ENCODE measurements at places on chromosomes 13 and 19.

GRCh38 chr13:25329706-25330105 lies 28.3 kb downstream of the NUP58 start:
- DNase-seq = peak; percentile 8

DNA sequence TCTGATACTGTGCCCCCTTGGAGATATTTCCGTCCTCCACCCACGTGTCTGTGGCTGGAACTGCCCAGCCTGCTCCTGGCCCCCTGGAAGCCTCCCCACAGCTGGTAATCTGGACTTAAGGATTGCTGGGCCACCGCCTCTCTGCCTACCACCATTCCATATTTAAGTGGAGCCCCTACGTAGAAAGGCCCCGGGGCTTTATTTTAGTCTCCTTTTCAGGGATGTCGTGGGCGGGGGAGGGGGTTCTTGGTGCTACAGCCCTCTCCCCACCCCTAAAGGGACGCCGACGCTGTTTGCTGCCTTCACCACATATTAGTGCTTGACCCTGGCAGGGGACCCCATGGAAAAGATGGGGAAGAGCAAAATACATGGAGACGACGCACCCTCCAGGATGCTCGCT lies 2.7 kb upstream of the NOP53 start:
- DNase-seq = no peak

GRCh38 chr19:38265213-38265861 lies 964 bp downstream of the SPINT2 start:
- DNase-seq = no peak

DNA sequence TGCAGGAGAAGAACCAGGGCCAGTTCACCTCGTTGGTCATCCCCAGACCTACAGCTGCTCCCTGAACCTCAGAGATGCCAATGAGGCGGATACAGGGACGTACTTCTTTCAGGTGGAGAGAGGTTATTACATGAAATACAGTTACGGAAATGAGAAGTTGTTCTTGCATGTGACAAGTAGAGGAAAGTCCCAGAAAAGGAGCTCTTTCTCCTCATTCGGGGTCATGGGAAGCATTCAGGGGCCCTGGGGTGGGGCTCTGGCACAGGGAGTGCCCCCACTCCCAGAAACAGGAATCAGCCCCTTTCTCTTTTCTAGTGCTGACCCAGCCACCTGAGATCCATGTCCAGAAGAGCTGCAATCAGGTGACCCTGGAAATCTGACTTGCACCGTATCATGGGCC lies 4.5 kb upstream of the SIGLEC9 start:
- no peak for DNase-seq

- no peak for DNase-seq
Measured at GRCh38 chr13:63396746-63397145, 1981.1 kb upstream of the PCDH20 start.

DNA sequence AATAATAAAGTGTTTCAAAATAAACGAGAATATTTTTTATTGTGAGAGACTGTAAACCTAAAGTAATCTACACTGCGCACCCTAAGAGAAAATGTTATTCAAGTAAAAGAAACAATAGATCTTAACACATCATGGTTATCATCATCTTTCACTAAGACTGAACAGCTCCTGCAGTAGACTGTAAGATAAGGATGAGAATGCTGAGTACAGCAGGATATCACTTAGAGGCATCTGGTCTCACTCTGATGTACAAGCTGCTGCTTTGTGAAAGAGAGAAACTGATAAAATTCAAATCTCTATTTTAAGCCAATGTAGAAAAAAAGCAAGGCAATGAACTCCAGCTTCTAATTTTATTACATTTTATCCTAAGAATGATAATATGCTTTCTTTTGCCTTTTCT lies 261.7 kb upstream of the HTR2A start:
- DNase-seq = no peak

DNA sequence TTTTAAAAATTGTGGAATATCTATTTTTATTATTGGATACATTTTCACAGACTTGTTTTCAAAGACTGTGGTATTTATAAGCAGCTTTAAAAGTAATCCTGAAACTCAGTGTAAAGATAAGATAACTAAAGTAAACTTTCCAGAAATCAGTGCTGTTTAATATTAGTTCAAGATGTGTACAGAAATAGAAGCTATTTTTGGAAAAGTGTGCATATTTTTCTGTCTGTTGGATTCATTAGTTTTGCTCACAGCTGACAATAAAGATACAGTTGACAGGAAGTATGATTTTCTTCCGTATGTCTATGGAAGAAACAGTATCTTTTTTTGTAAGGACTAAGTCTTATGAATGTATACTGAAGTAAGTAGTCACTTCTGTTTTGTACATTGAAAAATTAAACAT lies 85.9 kb downstream of the GJA3 start:
- DNase-seq = no peak

DNA sequence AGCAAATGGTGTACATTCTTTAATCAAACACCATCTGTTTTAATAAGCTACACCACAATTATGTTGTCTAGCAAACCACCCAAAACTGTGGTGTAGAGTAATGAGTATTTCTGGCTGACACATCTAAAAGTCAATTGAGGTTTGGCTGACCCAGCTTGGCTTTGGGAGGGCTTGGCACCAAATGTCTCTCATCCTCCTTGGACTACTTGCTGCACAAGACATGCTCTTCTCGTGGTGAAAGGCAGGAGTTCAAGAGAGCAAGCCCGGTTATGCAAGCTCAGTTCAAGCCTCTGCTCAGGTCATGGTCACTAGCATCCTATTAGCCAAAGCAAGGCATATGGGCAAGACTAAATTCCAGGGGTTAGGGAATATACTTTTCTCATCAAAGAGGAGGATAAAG lies 37.1 kb downstream of the LACC1 start:
- DNase-seq = no peak

- DNase-seq = no peak
Measured at GRCh38 chr13:110230661-110231347, 76.2 kb downstream of the COL4A1 start.

- DNase-seq = no peak
Measured at GRCh38 chr19:53504885-53505284, 33.1 kb upstream of the ZNF331 start.

Measured in stromal cell of bone marrow (primary cell).